CD4-positive, CD25-positive, alpha-beta regulatory T cell (primary cell): ENCODE measurements at places on chromosomes 2 and 18.

DNA sequence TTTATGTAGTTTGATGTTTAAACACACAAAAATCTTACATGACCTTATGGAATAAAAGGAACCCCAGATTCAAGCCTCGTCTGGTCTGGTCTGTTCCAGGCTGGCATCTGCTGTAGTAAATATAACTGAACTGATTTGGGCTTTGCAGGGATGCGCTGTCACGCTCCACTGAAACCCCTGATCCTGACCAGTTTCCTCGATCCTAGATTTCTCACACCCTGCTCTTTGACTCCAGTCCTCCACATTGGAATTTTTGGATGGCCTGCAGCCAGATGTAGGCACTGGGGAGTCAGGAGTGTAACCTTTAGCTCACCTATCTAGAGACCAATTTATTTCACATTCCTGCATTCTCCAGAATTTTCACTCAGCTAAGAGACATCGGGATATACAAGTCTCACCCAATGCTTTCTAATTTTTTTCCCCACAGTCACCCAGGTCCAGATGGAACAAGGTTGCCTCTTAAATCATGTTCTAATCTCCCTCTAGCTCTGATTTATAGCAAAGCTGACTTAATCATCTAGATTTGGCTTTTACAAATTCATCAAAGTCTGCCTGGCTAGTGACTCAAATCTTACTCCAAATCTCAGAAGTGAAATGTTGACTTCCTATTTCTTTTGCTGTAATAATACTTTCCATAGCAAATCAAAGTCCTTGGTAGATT lies 219.6 kb downstream of the CD226 start:
- no peak for DNase-seq

DNA sequence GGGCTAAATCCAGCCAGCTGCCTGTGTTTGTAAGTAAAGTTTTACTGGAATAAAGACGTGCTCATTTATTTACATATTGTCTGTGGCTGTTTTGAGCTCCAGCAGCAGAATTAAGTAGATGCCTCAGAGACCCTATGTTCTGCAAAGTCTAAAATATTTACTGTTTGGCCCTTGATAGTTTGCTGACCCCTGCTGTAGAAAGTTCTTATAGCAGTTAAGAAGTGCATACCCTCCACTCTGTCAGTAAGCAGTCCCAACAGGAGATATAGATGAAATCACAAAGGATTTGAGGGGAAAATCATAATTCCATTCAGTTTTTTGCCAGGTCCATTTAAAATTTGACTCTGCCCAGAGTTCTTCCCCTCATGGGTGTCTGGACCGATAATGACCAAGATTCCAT lies 50.1 kb upstream of the ITM2C start:
- DNase-seq: no peak

- peak; percentile 72 for DNase-seq
These were observed 18.1 kb downstream of the LPIN2 start for GRCh38 chr18:2994603-2995432.

DNA sequence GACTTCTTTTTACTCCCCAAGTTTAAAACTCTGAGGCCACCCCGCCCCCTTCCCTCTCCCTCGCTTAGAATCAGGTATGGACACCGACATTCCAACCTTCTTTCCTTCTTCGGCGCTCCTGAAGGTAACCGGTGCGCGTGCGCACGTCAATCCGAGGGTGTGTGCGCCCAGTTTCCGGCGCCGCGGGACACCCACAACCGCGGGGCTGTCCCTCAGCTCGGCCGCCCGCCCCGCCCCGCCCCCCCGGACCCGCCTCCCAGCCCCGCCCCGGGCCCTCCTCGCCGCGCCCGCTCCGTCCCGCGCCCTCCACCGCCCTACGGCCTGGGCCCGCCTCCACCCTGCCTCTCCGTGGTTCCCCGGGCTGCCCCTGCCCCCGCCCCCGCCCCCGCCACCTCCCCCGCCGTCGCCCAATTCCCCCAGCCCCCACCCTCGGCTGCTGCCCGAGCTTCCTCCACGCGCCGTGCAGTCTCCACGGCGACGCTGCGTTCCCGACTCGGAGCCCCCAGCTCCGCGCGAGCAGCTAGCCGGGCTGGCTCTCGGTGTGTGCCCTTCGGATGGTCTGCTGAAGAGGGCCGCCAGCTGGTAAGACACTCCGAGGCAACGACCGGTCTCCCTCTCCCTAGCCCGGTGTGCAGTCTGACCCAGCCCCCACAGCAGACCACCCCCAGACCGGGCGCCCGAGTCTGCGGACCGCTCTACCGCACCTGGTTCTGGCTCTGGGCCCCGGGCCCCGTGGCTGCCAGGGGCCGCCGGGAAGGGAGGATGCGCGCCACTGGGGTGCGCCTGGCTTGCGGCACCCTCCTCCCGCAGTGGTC lies 635 bp downstream of the ERICH2 start:
- DNase-seq: peak; percentile 75

- no peak for DNase-seq
These were observed 114.6 kb downstream of the IKZF2 start for GRCh38 chr2:213036836-213037235.

GRCh38 chr2:64562148-64562784 lies 38.1 kb downstream of the AFTPH start:
- DNase-seq: peak; percentile 64

DNA sequence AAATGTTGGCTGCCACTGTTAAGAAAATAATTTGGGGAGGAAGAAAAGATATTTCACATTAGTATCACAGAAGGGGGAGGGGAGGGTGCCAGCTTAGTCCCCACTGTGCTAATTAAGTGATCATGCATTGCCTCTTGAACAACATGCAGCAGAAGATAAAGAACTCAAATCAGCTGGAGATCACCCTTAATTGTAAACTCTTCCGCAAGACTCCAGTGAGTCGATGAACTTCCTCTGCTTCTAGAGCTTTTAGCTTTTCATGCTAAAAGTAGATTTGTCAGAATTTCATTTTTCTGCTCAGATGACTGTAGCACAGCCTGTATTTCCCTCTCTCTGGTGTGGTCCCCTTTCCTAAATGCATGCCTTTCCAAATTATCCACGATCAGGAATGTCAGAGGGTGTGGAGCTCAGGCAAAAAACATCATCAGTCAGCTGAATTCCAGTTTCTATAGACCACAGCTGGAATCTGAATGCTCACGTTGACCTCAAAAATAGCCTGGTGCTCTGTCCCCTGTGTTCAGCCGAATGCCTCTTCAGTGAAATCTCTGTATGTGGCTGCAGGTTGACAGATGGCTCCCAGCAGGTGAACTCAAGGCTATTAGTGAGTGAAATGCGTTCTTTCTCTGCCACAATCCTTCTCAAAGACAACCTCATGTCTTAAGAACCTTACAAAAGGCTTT lies 156.8 kb upstream of the UNC80 start:
- no peak for DNase-seq

GRCh38 chr18:43049021-43049420 lies 66.5 kb downstream of the RIT2 start:
- no peak for DNase-seq

- peak; percentile 77 for DNase-seq
These were observed at the start of gene PSMA8 for GRCh38 chr18:26133652-26134051. Gene PSMA8, plus strand, starts transcription at chr18:26133869. Its CDS starts 97 bp downstream, at chr18:26133966.

DNA sequence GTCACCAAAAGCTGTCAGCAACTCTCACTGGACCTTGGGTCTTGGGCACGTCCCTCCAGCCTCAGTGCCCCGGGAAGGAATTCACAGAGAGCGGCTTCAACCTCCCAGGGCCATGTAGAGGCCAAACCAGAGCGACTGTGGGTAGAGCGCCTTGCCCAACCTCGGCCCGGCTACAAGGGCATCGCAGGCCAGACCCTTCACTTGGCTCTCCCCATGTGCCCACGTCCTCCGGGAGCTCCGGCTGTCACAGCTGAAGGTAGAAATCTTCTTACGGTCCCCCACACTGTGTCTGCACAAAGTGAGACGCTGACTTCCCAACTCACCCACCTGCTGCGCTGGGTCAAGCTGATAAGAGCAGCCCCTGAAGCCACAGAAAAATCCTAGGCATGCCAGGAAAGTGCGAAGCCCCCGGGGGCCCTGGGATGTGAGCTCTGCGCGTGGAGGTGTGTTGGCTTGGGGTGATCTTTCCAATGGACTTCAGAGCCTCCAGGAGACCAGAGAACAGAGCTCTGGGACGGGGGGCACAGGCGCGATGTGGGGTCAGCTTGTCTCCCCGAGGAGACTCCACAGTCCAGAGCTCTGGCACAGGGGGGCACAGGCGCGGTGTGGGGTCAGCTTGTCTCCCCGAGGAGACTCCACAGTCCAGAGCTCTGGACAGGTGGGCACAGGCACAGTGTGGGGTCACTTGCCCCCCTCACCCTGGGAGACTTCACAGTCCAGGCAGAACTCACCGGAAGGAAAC lies 105.5 kb downstream of the RTP5 start:
- DNase-seq: no peak

GRCh38 chr2:98768384-98769113 lies 37.6 kb upstream of the MGAT4A start:
- DNase-seq: no peak
